ENCODE measurements at places on chromosomes 4 and X. TPM values are rescaled to one million over a fixed set of nuclear protein-coding genes. Genes with fewer than 3 reads are reported as not detected.

The DKK2 gene
- 0.49 TPM for total RNA-seq

The GUCY1A1 gene
- total RNA-seq: not detected

The OPRPN gene
- total RNA-seq: not detected

The CITED1 gene
- 4.7 TPM for total RNA-seq

The NDNF gene
- 0.29 TPM for total RNA-seq

The HNRNPD gene
- total RNA-seq: 121 TPM

The CD99L2 gene
- total RNA-seq: 21.2 TPM

The POU3F4 gene
- total RNA-seq: not detected

Data from A375 (cell line).